Motor neuron (in vitro differentiated cells): ENCODE measurements at places on chromosomes 5 and 9. TPM values are rescaled to one million over a fixed set of nuclear protein-coding genes. Genes with fewer than 3 reads are reported as not detected.

CCNO gene
- 0.25 and 0.32 TPM in 2 replicates for total RNA-seq

FLT4 gene
- total RNA-seq, result 3.3 and 4.4 TPM in 2 replicates

PTGES gene
- total RNA-seq, result 1.6 and 2.4 TPM in 2 replicates

GABRB2 gene
- total RNA-seq, result 1.4 and 1.9 TPM in 2 replicates

EQTN gene
- total RNA-seq, result 0.23 and 0.25 TPM in 2 replicates

DNA sequence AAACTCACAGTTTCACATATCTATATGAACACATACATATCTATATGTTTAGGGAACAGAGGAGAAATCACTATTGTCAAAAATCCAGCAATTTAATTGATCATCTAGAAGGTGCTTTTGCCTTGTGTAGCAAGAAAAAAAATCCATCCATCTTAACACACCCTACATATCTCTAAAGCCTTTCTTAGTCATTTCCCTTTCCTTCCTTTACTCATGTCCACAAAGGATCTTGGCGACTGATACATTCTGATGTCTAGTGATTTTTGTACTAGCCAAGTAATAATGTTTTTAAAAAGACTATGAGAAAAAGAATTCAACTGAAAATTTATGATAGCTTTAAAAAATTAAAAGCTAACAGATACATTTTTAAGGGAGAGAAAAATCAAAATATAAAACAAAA is 22.5 kb downstream of the ZDHHC21 start:
- no peak for ATAC-seq

- ATAC-seq, result no peak
These were observed 2.1 kb upstream of the FOXE1 start for GRCh38 chr9:97850746-97851445.

DNA sequence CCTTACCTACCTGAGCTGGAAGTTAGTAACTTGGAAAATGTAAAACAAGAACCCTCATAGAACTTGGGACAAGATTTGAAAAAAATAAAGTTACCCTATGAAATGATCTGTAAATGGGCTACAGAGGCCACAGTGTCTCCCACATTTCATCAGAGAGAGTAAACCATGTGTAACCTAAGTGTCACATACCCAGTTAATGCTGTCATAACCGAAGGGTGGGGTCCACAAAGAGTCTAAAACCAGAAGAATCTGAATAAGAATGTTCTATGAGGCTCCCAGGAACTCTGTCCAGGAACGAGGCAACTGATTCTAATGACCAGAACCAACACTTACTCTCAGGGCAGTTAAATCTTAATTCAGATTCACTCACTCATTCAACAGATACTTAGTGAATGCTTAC is 1.0 kb upstream of the FAM13B start:
- ATAC-seq, result no peak
